Stimulated activated CD8-positive, alpha-beta memory T cell treated with anti-CD3 and anti-CD28 coated beads, Interleukin-2, amount 100 ng/mL, for 1 hour (primary cell): ENCODE measurements at places on chromosomes 7 and 10.

DNA sequence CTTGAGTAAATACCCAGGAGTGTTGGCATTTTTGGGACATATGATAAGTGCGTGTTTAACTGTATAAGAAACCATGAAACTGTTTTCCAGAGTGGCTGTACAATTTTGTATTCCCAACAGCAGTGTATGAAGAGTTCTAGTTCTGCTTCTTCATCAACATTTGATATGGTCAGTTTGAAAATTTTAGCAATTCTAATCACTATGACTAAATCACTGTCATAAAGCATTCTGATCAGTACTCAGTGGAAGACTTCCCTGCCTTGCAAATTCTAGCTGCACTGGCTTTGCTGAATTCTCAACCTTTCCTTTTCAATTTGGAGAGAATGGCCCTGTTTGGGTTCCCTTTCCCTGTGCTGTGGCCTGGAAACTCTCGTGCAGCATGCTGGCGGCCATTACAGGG, 18.6 kb upstream of the FAM221A start:
- DNase-seq, result no peak

- no peak for DNase-seq
Measured at GRCh38 chr10:53003094-53003493, 230.5 kb upstream of the MBL2 start.

GRCh38 chr10:58281092-58281752, 12.3 kb downstream of the CISD1 start:
- no peak for DNase-seq

- no peak for DNase-seq
Measured at GRCh38 chr10:74787457-74787856, 38.9 kb upstream of the KAT6B start.

DNA sequence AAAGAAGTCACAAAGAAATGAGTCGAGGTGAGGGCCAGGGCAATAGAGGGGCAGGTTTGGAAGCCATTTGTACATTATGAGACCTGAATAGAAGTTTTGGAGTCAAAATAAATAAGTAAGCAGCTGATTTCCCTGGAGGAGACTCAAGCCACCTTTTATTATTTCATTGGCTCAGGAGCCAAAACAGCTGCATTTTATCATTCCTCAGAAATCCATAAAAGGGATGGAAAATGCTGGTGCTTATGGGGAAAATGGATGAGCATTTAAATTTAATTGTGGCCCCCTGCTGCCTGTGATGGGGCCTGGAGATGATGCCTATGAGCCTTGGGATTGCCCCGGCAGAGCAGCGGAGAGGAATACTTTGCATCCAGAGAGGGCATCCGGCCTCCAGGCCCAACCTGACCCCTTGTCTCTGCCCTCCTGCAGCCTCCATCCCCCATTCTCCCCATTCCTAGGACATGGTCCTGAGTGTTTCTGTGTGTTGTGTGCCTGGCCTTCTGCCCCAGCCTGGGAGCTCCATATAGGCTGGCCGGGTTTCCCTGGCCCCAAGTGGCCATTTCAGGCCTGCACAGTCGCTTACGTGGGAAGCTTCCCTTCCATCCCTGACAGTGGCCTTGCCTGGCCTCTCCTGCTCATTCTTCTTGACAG, 296.8 kb upstream of the ZMIZ1 start:
- DNase-seq, result no peak

DNA sequence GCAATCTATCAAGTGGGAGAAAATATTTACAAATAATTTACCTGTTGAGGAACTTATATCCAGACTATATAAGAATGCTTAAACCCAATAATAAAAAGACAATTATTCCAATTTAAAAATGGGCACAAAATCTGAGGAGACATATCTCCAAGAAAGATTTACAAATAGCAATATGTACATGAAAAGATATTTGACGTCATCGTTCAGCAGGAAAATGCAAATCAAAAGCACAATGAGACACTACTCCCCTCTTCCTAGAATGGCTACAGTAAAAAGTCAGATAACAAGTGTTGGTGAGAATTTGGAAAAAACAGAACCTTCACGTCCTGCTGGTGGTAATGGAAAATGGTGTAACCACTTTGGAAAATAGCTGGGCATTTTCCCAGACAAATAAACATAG, 457.0 kb downstream of the DPP6 start:
- no peak for DNase-seq

- no peak for DNase-seq
Measured at GRCh38 chr7:922334-923107, 32.0 kb downstream of the ADAP1 start.

DNA sequence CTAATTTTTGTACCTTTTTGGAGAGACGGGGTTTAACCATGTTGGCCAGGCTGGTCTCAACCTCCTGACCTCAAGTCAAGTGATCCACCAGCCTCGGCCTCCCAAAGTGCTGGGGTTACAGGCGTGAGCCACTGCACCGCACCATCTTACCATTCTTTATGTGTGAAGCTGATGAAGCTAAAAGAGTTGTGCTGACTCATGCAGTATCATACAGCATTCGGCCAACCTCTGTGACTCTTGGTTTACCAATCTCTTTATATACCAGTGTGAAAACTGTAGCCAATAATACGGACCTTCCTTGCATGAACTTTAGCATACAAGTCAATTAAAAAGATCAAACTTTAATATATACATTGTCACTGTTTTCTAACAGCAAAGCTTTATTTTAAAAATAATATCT, 878.2 kb upstream of the MBL2 start:
- DNase-seq, result no peak

DNA sequence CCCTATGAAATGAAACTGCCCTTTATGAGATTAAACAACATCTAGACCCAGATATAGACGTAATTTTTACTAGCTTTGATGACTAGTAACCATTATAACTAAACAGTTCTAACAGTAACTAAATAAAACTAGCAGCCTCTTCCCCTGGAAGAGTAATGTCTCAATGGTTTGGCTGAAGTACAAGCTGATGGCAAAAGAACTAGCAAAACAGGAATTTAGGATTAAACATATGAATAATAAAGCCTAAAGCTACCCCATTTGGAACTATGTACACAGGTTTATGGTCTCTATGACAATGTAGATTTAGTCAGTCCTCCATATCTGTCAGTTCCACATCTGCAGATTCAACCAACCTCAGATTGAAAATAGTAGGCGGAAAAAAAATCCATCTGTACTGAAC, 6.4 kb downstream of the DPY19L1 start:
- DNase-seq, result no peak

- DNase-seq, result no peak
Measured at GRCh38 chr7:78607099-78607498, 808.5 kb downstream of the PHTF2 start.

DNA sequence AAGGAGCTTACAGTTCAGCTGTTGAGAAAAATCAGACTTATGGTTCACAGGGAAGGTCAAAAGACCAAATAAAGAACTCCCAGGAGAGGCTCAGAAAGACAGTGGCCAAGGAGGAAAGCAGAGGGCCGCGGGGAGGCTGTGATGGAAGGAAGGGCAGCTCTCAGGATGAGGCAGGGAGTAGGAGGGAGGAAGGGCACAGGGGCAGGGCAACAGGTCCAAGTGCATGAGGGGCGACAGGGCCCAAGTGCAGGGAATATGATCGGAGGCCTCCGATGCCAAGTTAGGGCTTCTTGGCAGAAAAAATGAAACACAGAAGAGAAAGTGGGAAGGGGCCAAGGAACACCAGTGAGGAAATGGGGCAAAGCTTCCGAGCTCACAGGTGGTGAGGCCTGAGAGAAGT, 13.4 kb upstream of the PNLIPRP2 start:
- no peak for DNase-seq

DNA sequence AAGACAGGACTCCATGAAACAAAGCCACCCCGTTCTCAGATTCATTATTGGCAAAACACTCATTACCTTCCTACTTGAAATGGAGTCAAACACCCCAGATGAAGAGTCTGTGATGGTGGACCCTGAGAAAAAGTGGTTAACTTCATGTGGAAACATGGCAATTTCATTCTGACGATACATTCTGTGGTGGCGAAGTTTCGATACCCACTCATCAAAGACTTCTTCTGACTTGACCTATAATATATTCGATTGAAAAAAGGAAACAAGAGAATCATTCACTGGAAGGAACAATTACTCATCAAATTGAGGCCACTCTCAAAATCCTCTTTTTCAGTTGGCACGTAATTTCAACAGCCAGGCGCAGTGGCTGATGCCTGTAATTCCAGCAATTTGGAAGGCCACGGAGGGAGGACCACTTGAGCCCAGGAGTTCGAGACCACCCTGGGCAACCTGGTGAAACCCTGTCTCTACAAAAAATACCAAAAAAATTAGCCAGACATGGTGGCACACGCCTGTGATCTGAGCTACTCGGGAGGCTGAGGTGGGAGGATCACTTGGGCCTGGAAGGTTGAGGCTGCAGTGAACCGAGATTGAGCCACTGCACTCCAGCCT, 108.8 kb upstream of the GSDME start:
- DNase-seq, result no peak

DNA sequence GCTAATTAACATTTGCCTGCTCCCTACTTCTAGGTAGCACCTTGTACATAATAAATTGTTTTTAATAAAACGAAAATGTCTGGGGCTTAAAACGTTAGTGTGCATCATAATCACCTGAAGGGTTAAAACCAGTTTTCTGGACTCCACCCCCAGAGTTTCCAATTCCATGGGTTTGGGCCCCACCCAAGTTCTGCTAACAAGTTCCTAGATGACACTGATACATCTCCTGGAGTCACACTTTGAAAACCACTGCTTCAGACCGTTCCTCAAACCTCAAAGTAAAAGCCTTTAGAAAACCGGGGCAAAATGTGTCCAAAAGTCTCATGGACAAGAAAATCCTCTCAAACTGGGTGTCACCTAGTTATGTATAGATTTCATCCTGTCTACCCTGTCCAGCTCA, 9.3 kb downstream of the OSBPL3 start:
- no peak for DNase-seq

GRCh38 chr7:82417898-82418297, 25.7 kb downstream of the CACNA2D1 start:
- no peak for DNase-seq

- DNase-seq, result no peak
Measured at GRCh38 chr7:138325434-138325833, 134.6 kb upstream of the TRIM24 start.

GRCh38 chr7:135169141-135169963, 1.2 kb downstream of the CYREN start:
- DNase-seq, result no peak
